ENCODE measurements at places on chromosomes 1 and 21.

DNA sequence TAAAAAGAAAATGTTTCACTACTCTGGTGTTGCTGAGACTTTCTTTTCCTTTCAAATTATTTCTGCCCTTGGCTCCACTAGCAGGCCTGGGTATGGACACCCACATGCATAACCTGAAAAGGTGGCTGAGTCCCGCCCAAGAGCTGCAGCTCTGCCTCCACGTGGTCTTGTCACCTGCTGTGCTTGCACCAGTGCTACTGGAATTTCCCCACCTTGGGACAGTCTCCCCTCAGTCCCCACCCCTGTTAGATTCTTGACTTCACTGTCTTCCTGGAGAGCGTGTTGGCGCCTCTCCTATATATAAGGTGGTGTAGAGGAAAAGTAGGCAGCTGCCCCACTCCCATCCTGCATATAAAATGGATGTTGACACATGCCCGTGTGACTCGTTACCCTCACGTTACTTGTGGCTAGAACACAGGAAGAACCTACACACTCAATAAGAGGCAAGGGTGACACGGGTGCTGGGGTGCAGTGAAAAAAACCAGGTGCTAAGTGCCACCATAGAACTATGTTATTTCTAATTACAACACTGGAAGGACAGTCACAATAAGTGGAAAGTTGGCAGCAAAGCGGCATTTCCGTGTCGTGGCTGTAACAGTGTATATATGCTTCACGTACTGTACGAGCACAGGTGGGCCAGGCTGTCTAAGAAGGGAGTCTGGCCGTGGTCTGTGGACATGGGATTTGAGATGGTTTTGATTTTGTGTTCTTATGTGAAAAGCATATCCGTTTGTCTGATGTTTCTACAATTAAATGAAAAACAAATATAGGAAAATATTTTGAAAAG lies 61.0 kb downstream of the POFUT2 start:
- no peak for DNase-seq

- DNase-seq: no peak
Observed at GRCh38 chr1:198304431-198304830, 147.6 kb downstream of the NEK7 start.

GRCh38 chr1:54623216-54624007 lies at the start of gene FAM151A:
Gene FAM151A, minus strand, starts transcription at chr1:54623525. Its CDS starts 130 bp downstream, at chr1:54623395.
- no peak for DNase-seq

- peak; percentile 24 for DNase-seq
Observed at GRCh38 chr1:33710967-33711366, 152.9 kb upstream of the HMGB4 start.

Measured in GM03348 (cell line).